ENCODE measurements at places on chromosomes 3 and 15.

- DNase-seq, result no peak
These were observed 110.1 kb upstream of the LPP start for GRCh38 chr3:188043891-188044290.

DNA sequence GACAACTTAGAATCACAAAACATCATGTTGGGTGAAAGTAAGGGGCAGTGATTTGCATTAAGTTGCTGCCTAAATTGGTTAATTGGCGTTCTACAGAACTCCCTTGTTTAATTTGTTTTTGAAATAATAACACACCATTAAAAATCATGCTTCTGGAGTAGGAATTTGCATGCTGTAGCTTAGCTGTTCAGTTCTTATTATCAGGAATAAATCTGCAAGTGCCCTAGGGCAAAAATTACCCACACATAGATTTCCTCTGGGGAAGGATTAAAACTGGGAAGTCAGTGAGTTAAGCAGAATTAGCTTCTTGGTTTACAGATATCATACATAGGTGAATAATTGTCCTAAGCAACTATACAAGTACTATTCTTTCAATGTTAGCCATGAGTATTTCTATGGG, 381.6 kb upstream of the NAALADL2 start:
- no peak for DNase-seq

DNA sequence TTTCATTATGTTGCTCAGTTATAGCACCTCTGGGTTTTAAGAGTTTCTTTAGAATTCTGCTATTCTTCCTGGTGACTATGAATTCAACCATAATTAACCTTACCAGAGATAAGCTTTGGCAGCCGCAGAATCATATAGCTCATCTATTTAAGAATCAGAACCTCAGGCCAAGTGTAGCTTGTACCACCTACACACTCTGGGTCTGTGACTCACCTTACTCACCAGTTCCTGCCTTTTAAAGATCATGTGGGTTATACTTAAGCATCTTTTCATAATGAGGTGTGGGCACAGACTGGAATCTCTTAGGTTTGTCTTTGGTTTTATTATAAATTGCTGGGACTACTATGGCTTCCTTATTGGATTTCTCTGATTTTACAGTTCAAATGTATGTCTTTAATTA, 21.9 kb downstream of the CDV3 start:
- no peak for DNase-seq

DNA sequence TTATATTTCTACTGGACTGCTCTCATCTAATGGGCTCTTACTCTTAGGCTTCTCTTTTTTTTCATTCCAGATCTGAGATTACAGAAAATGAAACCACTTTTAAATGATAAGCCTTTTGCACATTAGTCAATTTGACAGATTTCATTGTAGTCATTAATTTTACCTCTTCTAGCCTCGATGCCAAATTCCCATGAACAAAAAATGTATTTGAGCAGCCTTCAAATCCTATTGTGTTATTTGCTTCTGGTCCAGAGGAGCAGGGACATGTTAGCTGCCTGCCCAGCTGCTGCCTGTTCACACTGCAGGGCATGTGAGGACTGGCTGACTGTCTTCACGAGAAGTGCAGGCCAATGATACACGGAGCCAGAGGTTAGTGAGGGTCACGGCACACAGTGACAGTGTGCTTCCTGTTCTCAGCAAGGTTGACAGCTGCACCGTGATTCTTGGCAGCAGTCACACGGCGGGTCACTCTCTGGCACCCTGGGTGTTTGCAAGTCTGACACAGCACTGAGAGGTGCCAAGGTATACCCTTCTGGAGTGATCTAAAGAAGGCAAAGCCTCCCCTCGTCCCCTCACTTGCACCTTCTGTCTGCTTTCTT, 40.8 kb downstream of the KAT2B start:
- no peak for DNase-seq

DNA sequence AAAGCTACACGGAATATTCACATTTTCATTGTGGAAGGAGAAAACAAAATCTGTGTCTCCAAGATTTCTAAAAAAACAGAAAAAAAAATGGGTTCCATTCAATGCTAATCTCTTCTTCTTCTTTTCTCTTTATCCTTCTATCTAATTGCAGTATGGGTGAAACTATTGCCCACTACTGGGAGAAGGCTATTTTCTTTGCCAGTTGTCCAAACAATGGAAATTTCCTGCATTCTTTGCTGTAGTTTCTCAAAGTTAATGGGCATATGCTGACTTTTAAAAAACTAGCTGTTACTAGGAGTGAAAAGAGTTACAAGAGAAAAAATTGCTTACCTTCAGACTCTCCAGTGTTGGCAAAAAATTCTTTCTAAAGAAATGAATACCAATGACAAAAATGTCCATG, 179.3 kb upstream of the ANKRD28 start:
- no peak for DNase-seq

GRCh38 chr3:178434206-178434805, 101.9 kb upstream of the KCNMB2 start:
- no peak for DNase-seq

GRCh38 chr15:38073178-38073946, 138.9 kb downstream of the TMCO5A start:
- peak; percentile 32 for DNase-seq

DNA sequence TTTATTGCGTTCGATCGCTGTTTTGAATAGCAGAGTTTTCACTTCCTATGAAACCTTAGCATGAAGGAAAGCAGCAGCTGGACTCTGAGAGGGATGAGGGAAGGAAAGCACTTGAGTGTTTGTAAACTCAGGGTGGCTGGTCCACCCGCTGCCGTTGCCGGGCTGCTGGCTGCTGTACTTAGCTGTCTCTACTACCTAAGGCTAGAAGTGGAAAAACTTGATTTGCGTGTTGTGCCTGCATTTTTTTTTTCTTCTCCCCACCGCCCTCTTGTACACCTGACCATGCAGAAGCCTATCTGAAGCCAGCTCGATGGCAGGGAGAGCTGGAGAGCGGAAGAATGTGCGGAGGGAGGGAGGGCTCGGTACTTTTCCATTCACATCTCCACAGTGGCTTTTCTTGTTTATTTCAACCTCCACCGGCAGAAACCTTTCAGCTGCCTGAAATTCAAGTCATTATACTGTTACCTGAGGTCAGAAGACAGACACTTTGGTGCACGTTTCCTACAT, 4.8 kb upstream of the BCL6 start:
- peak; percentile 82 for DNase-seq

GRCh38 chr3:115832265-115832664, 209.0 kb downstream of the GAP43 start:
- DNase-seq, result no peak

DNA sequence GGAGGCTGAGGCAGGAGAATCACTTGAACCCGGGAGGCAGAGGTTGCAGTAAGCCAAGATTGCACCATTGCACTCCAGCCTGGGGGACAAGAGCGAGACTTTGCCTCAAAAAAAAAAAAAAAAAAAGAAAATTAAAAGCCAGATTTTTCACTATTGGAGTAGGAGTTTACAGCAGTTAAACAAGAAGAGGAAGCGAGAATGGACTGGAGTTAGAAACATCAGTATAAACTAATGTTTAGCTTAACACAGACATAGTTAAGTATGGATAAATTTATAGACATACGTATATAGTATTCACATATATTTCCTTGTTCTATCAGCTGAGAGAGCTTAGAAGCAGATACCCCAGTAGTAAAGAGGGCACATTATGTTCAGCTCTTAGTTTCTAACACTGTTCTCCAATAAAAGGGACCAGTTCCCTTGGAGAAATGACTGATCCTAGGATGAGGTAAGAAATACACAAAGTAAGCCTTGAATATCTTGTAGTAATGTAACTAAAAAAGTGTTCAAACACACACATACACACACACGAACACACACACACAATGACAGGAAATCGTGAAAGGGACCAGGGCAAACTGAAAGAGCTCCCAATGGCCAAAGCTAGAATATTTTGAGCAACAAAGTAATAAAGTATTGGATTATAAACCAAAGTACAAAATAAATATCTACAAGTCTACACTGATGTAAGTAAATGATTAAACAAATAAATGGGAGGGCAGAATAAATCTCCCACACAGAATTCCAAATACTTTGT, 25.1 kb downstream of the PIK3CB start:
- no peak for DNase-seq

- DNase-seq, result no peak
These were observed 52.4 kb downstream of the SETMAR start for GRCh38 chr3:4355401-4356219.

DNA sequence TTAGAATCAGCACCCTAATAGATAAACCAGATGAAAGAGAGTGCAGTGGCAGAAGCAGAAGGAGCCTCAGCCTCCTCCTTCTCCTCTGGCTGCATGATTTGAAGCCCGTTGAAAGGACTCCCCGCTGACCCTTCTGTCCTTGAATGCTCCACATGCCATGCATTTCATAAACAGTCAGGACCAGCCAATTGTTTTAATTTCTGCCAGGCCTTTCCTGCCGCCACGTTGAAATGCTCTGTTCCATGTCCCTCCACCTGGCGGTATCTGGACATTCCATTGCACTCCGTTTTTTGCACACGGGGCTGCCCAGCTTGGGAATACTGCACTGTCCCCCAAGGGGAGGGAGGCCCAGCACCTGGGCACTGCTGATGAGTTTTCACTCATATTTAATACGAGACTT, 35.2 kb upstream of the GLCE start:
- DNase-seq, result no peak

DNA sequence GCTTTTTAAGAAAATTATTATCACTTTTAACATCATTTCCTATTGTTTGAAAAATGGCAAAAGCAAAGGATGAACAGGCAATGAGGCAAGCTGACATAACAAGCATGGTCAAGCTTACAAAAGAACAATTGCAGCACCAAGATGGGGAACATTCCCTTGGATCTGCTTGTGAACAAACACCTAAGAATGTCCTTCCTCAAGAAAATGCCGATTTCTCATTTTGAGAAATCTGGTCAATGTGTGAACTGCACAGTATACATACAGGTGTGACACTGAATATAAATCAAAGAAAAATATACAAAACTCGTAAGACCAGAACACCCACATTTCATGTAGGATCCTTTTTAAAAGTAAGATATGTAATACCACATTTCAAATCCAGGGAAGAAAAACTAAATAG, 58.9 kb downstream of the LRRFIP2 start:
- DNase-seq, result no peak

- no peak for DNase-seq
These were observed 61.0 kb downstream of the ZBBX start for GRCh38 chr3:167318996-167319615.

- no peak for DNase-seq
These were observed 19.8 kb downstream of the LRCH3 start for GRCh38 chr3:197810901-197811300.

DNA sequence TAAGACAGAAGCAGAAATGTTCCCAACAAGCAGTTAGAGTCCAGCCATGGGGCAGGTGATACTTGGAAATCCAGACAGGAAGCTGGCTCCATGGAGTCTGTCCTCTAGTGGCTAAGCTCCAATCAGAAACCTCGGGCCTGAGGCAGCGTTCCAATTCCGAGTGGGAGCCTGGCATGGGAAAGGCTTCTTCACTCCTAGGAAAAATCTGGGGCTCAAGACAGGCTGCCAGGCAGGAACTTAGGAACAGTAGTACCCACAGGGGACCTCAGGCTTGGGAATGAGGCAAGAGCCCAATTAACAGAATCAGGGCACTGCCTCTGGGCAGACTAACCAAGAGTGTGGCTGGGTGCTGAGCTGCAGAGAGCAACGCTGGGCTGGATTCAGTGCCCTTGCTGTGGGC, 6.2 kb upstream of the ATP13A4 start:
- DNase-seq, result no peak

DNA sequence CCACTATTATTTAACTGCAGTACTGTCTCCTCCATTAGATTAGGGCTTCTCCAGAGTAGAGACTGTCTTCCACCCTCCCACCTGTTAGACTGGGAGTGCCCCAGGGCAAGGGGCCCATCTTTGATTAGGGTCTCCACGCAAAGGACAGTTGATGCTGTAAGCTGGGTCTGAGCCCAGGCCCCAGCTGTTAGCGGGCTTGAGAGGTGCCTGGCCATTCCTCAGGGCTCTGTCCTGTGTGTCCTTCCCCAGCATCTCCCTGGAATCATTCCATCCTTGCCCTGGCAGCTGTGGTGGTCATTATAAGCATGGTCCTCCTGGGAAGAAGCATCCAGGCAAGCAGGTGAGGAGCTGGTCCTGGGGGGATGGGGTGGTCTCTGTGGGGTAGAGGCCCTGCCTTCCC, 6.1 kb downstream of the SLC51B start:
- no peak for DNase-seq

DNA sequence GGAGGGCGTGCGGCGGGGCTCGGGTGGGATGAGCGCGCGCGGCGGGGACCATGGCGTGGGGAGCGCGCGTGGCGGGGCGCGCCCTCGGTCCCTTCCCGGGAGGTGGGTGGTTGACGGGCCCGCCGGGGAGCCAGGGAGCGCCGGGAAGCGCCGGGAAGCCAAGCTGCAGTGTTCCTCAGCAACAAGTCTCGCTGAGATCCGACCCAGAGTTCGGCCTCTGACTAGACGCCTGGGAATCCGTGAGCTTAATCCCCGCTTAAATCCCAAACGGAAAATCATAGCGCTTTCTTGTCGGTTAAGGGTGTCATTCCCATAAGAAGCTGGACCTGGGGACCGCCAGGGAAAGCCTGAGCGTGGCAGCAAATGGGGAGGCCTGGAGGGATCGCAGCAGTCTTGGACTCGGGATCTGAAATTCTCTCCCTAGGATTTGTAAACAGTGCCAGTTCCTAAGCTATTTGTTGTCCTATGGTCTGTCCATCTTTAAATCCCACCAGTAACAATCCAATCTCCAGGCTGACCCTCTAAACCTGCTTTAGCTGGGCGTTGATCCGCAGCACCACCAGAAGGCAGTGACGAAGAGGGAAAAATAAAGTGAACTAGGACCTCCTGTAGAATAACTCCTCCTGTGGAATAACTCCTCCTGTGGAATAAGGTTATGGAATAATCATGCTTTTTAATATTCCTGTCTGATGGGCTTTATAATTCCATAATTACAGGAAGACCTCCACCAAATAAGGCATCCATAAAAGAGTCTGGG, 570 bp upstream of the NEDD4 start:
- no peak for DNase-seq

DNA sequence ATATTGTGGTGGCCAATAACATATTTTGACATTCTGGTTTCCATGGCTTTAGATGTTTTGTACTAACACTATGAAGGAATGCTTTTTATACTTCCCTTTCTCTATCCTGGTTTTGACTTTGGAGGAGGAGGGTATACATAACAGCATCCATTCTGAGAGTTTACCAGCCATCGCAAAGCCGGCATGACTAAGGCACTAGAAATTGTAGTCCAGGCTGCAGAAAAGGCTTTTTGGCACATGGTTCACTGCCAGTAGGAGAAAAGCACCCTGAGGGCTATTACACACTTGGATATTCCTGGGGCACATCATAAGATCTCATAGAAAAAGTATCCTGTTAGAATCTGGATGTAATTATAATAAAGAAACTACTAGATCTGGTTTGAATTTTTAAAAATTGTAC, 101.8 kb downstream of the STT3B start:
- no peak for DNase-seq

DNA sequence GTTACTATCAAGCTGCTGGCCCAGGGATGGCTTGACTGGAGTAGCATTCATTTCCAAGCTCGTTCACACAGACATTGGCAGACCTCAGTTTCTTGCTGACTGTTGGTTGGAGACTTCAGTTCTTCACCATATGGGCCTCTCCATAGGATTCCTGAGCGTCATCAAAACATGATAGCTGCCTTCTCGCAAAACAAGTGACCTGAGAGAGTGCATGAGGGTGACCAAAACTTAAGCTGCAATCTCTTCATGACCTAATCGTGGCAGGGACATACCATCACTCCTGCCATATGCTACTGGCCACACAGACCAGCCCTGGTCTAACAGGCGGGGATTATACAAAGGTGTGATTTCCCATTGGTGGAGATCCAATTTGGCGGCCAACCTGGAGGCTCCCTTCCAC, 46.0 kb upstream of the C3orf22 start:
- no peak for DNase-seq

All from LoVo (cell line).